ENCODE measurements at places on chromosomes 5 and 9. TPM values are rescaled to one million over a fixed set of nuclear protein-coding genes. Genes with fewer than 3 reads are reported as not detected.

- ATAC-seq, result no peak
Measured at GRCh38 chr9:9747787-9748186, 865.0 kb downstream of the PTPRD start.

GRCh38 chr9:126424511-126424910, 97.9 kb downstream of the MVB12B start:
- ATAC-seq, result no peak

- peak; percentile 34 for ATAC-seq
Measured at GRCh38 chr9:108704156-108704852, 151.5 kb downstream of the ACTL7B start.

- no peak for ATAC-seq
Measured at GRCh38 chr5:113089653-113090335, 113.2 kb downstream of the DCP2 start.

- ATAC-seq, result no peak
Measured at GRCh38 chr5:77152441-77152840, 58.0 kb upstream of the PDE8B start.

DNA sequence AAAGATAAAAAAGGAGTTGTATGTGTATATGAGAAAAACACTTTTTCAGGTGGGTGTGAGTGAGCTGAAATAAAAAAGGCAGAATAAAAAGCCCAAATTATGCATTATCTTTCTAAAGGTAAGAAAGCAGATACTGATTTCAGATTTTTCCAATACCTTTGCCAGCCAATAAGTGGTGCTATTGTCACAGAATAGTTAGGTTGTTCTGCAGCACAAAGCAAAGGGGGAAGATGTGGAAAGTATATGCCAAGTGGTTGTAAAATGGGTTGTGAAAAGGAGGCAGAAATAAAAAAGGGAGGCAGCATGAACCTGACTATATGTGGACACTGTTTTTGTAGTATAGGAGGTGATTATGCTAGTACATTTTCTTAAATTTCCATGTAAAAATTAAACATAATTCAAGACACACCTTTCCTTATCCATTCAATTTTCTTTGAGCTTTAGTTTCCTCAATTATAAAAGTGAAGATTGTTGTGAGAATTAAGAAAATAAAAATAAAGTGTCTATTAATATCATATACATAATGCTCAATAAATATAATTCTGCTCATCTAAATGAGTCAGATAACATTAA, 106.7 kb downstream of the SMIM15 start:
- ATAC-seq, result peak; percentile 59

DNA sequence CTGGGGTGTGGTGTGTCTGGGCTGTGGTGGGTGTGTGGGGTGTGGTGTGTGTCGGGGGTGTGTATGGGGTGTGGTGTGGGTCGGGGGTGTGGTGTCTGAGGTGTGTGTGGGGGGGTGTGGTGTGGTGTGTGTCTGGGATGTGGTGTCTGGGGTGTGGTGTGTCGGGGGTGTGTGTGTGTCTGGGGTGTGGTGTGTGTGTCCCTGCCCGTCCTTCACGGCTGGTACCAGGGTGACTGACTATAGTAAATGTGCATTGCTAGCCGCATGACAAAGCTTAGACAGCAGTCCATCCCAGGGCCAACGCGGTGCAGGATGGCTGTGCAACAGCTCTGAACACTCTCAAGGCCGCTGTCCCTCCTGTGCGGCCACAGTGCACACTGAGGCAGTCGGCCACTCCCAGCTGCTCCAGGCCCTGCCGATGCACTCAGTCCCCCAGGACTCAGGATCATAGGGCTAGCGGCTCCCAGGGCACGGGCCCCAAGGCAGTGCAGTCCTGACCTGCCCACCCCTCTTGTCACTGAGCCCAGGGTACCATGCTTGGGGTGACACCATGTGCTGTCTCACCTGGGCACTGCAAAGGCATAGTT, 54.0 kb downstream of the SECISBP2 start:
- ATAC-seq, result peak; percentile 42

- no peak for ATAC-seq
Measured at GRCh38 chr9:137350696-137351584, 48.9 kb upstream of the NRARP start.

DNA sequence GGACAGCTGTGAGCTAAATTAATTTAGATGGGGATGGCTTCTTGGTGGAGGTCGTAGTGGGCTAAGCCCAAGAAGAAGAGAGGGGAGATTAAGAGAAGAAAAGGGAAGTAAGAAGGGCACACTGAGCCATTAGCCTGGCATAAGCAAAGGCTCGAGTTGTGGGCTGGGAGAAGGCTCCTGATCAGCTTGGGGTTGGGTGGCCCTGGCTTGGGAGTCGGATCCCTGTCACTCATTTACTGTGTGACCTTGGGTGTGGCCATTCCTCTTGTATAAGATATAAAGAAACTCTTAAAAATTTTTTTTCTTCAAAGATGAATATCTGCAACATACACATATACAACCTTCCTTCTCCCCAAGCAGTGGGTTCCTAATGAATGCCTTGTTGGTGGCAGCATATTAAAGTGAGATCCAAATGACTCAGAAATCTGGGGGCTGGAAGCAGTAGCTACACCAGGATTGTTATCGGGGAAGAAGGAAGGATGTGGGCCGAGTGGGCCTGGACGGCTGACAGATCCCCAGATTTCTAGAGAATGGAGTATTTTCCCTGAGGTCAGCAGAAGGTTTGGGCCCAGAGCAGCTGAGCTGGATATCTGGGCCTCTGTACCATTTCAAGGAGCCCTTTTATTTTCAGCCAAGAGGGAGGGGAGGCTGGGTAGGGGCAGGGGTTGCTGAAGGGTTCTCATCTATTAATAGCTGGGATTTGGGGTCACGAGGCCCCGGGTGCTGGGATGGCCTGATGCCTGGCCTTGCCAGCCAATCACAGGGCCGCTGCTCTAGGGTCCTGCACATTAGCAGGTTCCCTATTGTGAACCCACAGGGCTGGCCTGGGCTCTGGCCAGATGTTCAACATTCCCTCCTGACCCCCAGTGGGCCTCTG, 52.1 kb downstream of the PPARGC1B start:
- no peak for ATAC-seq

GRCh38 chr5:38926121-38926520, 80.3 kb downstream of the OSMR start:
- ATAC-seq, result no peak

DNA sequence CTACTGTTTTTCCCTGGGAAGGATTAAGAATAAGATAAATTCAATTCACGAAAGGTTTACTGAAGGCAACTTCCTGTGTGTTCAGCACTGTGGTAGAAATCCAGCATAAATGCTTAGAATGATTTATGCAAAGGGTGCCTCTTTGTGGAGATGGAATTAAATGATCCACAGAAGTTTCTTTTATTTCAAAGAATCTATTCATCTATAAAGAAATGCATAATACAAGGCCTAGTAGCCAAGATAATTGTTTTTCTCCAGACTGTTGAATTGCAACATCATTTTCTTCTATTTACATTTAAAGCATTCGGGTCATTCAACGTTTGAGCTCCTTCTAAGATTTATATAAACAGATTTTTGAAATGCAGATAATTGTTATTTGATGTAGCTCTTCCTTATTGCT, 138.8 kb upstream of the NFIL3 start:
- no peak for ATAC-seq

Gene GLRX
- total RNA-seq, result 3.2 TPM
